ENCODE measurements at places on chromosomes 6 and 20.

- DNase-seq, result no peak
Measured at GRCh38 chr6:132272776-132273175, 128.5 kb downstream of the MOXD1 start.

- no peak for DNase-seq
Measured at GRCh38 chr20:4041748-4042411, 26.5 kb upstream of the RNF24 start.

GRCh38 chr6:70790483-70791224 is 123.0 kb downstream of the SMAP1 start:
- DNase-seq, result no peak

DNA sequence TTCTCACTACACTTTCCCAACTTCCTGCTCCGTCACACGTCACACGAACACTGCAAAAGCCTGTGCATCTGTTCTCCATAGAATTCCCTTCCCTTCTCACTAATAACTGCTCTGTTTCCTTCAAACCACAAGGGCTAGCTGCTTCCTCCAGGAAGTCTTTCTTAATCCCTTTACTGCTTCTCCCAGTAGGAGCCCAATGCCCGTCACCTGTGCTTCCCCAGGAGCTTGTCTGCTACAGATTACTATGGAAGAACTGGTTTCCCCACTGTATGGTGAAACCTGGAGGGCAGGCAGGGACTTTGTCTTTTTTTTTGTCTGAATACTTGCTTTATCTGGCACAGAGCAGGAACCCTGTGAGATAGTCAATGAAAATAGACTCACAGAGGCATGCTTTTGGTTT is 444.7 kb upstream of the MAP3K7 start:
- no peak for DNase-seq

DNA sequence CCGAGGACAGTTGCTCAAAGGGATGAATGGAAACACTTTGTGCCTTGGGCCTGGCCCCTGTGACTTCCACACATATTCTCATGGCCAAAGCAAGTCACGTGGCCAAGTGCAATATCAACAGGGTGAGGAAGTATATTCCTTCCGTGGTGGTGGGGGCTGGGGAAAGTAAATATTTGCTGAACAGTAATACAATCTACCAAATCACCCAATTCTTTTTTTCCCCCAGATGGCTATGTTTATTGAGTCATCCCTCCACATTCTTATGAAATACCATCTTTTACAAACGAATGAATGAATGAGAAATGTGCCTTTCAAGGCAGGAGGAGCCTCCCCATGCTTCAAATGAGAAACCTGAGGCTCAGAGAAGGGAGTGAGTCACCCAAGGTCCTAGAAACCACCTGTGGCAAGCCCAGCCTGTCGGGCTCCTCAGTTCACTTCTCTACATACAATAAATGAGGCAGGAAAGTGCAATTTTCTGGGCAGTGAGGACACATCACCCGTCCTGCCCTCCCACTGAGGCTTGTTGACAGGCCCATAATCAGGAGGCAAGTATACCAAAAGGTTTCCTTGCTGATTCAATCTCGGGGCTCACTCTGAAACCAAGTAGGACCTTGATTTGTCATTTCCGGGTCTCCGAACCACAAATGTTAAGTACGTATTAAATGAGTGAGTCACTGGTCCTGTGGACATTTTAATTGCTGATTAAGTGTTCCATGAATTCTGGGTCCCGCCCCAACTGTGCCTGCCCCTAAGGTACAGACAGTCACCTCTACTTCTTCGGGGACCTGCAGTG is 25.3 kb upstream of the TOP1 start:
- peak; percentile 43 for DNase-seq

DNA sequence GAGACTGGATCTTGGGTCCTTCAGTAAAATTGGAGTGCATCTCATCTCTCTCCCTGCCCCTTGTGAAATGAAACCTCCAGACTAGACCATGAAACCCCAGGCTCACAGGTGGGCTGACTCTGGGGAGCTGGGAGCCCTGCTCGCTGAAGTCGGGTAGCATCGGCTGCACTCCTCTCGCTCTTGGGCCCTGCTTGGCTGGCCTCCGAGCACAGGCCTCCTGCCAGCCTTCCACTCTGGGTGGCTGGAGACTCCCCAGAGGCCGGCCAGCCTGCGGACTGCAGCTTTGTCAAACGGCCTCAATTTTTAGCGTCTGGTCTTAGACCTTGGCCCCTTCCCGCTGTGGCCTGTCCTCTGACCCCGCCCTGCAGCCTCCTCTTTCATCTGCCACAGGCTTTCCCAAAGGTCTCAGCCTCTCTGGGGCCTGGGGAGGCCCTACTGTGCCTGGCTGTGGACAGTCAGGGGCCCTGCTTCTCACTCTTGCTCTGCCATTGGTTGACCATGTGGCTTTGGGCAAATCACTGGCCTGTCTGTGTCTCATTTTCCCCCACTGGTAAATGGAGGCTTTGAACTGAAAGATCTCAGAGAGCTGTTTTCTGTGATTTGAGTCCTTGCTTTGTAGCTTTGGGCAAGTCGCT is 45.1 kb downstream of the SRC start:
- no peak for DNase-seq

- DNase-seq, result no peak
Measured at GRCh38 chr6:44504301-44504791, 116.8 kb downstream of the CDC5L start.

DNA sequence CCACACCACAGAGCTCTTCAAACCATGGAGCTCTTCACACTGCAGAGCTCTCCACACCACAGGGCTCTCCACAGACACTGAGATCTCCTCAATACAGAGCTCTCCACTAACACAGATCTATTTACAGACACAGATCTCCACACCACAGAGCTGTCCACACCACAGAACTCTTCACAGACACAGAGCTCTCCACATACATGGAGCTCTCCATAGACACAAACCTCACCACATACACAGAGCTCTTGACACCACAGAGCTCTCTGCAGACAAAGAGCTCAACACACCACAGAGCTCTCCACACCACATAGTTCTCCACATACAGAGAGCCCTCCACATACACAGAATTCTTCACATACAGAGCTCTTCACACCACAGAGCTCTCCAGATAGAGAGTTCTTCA is 53.0 kb downstream of the ERMARD start:
- no peak for DNase-seq

DNA sequence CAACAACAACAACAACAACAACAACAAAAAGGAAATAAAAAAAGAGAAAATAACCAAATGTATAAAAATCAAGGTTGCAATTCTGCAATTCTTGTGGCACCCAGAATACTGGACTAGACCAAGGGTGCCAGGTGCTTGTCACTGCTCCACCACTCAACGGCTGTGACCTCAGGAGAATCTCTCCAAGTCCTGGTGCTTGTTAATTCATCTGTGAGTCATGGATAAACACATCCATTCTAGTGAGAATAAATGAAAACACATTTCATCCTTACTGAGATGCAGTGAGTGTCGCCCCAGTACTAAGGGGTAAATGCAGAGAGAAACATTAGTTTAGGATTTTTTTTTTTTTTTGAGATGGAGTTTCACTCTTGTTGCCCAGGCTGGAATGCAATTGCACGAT is 32.0 kb downstream of the HLA-C start:
- DNase-seq, result no peak

DNA sequence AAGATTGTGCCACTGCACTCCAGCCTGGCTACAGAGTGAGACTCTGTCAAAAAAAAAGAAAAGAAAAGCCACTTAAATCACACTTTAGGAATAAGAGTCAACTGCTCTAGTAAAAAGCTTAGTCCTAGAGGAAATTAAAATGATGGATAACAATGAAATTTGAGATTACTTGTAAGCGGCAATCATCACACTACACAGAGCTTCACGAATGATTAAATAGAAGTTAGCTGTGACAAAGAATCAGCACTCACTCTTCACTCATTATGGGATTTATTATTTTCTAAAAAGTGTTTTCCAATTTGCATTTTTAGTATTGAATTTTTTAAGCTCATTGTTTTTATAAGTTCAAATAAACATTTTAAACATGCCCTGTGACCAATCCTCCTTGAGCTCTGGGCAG is 718.0 kb downstream of the UTRN start:
- DNase-seq, result no peak

DNA sequence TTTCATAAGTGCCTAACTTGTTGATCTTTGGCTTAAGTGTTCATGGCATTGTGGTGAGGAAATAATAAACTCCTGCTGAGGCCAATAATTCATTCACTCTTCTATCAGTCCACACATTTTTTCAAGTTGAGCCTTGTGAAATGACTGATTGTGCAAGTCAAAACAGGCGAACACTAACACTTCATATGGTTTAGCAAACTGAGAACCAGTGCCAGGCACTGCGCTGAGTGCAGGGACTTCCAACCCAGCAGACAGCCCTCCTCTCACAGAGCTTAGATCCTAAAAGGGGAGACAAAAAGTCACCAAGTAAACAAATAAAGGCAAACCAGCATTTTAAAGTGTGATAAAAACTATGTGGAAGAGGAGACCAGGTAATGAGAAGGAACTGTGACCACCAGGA is 435.0 kb downstream of the PTPRT start:
- no peak for DNase-seq

DNA sequence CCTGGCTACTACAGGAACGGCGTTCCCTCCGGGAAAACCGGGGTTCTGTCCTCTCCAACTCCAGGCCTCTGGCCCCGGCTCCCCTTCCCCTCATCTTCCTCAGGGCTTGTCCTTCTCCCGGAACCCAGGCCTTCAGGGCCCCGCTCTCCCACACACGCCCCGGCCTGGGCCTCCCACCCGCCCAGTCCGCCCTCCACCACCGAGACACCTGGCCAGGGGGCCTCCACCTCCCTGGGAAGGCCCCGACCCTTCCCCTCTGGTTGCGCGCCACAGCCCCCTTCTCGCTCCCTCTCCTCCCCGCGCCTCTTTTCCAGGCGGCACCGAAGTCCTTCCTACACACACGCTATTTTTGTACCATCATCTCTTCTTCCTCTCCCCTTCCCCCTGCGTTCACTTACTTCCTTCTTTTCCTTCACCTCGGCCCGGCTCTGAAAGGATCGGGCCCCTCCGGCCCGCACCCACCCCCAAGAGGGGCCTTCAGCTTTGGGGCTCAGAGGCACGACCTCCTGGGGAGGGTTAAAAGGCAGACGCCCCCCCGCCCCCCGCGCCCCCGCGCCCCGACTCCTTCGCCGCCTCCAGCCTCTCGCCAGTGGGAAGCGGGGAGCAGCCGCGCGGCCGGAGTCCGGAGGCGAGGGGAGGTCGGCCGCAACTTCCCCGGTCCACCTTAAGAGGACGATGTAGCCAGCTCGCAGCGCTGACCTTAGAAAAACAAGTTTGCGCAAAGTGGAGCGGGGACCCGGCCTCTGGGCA is 1.3 kb upstream of the SIRPA start:
- no peak for DNase-seq

Data from stimulated activated CD8-positive, alpha-beta memory T cell treated with anti-CD3 and anti-CD28 coated beads, Interleukin-2, amount 100 ng/mL, for 48 hours (primary cell).